ENCODE measurements at places on chromosomes 11 and 22.

DNA sequence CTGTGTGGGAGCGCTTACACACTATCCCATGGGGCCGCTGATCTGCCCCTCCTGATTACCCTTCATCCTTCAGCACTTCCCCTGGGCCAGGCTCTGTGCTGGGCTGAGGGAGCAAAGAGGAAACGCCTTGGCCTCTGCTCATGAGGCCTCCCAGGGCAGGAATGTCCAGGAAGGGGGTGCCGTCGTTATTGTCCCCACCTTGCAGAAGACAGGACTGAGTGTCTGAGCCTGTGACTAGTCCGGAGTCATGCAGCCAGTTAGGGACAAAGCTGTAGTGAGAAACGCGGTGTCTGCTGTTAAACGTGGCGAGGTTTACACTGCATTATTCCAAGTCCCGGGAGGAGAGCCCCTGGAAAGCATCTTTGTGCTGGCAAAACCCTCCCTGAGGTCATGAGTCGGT lies 160.0 kb downstream of the TRIM29 start:
- DNase-seq = no peak

GRCh38 chr11:6632116-6633073 lies 13.2 kb upstream of the TPP1 start:
- no peak for DNase-seq

DNA sequence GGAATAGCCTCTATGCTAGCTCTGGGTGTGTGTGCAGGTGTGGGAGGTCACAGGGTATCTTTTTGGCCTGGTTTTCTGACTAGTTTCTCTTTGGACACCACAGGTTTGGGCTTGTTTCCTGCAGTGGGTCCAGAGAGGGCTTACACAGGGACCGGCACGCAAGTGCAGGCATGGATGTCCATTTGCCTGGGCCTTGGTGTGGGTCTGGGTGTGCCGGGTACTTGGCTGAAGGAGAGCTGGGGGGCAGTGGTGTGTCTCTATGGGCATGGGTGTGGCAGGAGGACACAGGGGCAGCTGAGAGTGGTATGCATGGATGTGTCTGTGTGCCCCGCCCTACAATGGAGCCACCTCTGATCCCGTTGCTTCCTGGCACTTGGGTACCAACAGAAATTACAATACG lies 7.5 kb upstream of the KCNJ11 start:
- DNase-seq = no peak

GRCh38 chr22:46135611-46136485 lies 14.5 kb upstream of the PPARA start:
- DNase-seq = no peak

DNA sequence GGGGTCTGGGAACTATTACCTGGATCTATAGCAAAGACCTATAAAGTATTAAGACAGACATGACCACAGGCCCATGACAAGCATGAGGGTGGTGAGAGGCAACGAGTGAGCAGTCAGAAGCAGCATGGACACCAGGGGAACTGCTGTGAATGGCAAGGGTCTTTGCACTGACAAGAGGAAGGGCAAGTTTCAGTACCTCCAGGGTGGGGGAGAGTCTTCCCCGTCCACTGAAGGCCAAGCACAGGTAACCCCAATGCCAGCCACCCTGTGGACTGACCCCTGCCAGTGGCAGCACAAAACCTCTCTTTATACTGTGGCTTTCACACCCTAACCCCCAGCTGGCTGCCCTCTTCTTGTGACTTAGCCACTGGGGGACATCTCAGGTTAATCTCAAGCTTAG lies 55.5 kb downstream of the CHST1 start:
- no peak for DNase-seq

GRCh38 chr11:76415073-76415472 lies 29.7 kb upstream of the EMSY start:
- DNase-seq = no peak

GRCh38 chr11:126959700-126960099 lies 40.9 kb downstream of the KIRREL3 start:
- no peak for DNase-seq

DNA sequence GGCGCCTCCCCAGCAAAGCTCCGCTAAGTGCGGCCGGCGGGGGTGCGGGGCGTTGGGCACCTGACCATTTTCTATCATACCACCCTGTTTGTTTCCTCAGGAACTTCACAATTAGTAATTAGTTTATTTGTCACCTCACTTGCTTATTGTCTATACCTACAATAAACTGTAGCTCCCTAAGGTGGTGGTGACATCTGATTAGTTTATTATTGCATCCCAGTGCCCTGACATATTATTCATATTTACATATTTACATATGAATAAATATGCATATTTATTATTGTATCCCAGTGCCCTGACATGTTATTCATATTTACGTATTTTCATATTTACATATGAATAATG lies 24.7 kb upstream of the SORL1 start:
- no peak for DNase-seq

DNA sequence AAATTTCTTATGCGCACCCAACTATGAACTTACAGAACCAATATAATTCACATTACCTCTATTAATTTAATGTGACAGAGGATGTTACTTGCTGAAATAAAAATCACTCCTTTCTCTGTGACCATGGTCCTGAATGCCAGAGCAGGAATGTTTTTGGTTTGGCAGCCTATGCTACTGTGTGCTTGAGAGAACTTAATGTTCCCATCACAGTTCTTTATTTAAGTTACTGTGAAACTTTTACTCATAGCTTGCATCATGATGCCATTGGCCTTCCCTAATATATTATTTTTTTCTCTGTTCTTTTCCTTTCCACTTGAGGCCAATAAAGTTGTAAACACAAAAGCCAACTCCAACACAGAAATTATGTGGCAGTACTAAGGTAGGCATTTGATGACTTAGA lies 142.2 kb downstream of the FAM76B start:
- DNase-seq = no peak

- DNase-seq = no peak
Observed at GRCh38 chr11:45386972-45387371, 100.8 kb upstream of the SYT13 start.

DNA sequence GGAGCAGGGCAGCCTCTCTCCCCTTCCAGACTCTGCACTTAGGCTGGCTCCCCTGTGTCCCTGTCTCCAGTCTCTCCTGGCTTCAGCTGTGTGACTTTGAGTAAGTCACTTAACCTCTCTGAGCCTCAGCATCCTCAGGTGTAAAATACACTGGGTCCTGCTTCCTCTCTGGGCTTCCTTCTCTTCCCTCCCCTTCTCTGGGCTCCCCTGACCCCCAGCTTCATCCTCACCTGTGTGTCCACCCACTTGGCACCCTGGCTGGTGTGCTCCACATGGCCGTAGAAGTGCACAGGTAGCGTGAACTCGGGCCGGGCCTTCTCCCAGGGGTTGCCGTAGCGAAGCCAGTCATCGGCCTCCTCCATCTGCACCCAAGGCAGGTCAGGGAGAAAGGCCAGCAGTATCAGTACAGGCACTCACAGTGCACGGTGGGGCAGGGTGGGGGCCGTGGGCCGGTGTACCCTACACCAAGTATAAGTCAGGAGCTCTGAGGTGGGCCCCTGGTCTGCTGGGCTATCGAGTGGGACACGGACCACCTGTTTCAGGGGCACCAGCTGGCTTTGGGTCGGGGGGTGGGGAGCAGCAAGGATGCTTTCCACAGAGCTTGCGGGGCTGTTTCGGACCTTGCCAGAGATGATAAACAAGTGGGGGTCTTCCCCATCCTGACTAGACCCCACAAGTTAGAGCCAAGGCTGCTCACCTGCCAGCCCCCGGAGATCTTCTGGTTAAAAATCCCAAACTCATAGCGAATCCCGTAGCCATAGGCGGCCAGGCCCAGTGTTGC lies 2.0 kb downstream of the PYGM start:
- no peak for DNase-seq

GRCh38 chr22:41713004-41713403 lies 13.7 kb downstream of the MEI1 start:
- no peak for DNase-seq

GRCh38 chr11:18463439-18463838 lies 7.8 kb downstream of the LDHAL6A start:
- DNase-seq = no peak

GRCh38 chr11:126797457-126798169 lies 203.0 kb downstream of the KIRREL3 start:
- no peak for DNase-seq

- DNase-seq = no peak
Observed at GRCh38 chr11:126029805-126030204, 32.9 kb downstream of the CDON start.

DNA sequence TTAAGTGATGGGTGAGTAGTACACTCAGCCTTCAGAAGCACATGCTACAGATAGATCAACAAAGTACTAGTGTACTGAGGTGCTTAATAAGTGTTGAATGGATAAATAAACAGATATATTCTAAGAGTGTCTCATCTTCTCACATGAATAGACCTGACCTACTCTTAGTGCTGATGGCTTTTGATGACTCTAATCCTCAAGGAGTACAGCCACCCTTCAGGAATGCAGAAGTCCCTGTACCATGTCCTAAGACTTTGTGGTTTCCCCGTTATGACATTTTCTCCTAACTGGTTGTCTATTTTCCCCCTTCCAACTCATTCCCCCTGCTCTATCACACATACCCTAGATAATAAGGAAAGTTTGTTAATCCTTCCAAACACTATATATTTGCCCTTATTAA lies 61.6 kb downstream of the C11orf65 start:
- DNase-seq = no peak

GRCh38 chr11:115652094-115652493 lies 147.9 kb upstream of the CADM1 start:
- DNase-seq = no peak

- no peak for DNase-seq
Observed at GRCh38 chr11:64752175-64752970, 7.4 kb downstream of the PYGM start.

DNA sequence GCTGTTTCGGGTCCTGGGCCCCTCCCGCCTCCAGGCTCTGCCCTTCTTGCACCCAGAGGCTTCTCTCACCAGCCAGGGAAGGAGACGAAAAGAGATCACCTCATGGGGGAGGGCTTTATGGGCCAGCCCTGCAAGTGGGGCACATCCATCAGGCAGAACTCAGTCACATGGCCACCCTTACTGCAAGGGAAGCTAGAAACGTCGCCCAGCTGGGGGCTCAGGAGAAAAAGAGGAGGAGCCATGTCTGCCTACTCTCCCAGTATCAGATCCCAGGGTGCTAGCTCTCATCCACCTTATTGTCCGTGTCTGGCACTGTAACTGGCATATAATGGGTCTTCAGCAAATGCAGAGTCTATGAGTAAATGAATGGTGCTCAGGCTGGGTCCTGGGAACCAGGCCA lies 24.2 kb downstream of the MFNG start:
- no peak for DNase-seq

DNA sequence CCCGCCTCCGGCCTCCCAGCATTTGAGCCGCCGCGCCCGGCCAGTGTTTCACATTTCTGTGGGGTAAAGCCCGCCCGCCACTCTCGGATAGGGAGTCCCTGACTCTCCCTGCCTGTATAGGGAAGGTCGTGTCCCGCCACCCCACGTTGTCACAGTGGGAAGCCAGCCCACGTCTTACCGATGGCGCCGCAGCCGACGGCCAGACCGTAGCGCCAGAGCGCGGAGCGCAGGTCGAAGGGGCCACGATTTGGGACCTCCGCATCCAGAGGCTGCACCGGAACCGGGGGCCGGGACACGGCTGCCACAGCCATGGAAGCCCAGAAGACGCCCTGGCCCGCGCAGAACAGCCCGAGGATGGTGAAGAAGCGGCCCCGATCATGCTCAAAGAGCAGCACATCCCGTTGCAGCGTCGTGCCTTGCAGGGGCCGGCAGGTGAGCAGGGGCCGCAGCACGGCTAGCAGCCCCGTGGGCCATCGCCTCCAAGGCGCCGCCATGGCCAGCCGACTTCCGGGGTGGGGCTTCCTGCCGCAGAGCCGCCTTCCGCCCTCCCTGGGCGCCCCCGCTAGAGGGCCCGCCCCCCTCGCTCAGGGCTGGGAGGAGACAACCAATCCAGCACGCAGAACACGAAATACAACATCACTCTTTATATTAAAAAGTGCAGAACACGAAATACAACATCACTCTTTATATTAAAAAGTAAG lies at the start of gene TMEM223:
TMEM223 (minus strand) TSS at position 506 of the 701 bp plus-strand sequence; CDS start at position 494, 12 bp downstream.
- DNase-seq = peak; percentile 90

DNA sequence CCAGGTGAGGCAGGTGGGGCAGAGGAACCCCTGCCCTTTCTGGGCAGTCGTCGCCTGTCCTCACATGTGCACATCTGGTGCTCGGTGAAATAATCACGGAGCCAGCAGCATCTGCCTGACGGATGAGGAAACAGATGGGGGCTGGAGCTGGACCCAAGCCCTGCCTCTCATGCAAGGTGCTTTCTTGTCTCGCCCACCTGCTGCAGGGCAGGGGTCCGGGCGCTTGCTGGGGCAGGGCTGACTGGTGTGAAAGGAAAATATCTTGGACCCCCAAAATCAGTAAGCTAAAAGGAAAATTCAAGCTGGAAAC lies 3.3 kb downstream of the ALDH3B2 start:
- no peak for DNase-seq

DNA sequence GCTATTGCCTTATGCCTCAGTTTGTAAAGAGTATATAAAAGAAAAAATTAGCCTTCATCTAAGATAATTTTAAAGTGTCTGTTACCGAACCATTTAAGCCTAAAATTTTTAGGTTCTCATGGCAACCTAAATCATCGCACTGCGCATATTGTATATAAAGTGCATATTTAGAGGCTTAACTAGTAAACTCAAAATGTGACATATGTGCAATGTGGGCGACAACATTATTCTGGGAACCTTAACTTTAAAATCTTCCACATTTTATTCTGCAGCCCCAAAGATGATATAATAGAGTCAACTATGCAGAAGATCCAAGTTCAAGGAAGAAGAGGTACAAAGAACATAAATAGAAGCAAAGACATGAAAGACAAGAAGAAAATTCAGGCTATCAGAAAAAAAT lies 23.0 kb downstream of the CELF1 start:
- no peak for DNase-seq

GRCh38 chr11:73463359-73463758 lies 87.2 kb downstream of the RELT start:
- DNase-seq = no peak

DNA sequence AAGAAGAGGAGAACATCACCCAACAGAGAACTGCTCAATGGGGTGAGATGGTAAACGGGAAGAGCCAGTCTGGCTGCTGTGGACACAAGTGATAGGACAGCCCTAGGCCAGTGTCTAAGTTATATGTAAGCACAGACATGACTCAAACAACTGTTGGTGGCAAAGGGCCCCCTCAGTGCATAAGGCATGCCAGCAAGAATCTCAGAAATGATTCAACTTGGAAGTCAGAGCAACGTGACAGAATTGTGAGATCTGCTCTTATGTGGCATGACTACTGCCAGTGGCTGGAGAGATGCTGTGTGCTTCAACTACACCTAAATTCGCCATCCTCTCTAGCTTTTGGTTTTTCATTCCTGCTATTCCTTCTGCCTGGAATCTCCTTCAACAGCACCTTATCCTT lies 7.4 kb downstream of the SLN start:
- no peak for DNase-seq

- DNase-seq = no peak
Observed at GRCh38 chr11:27468209-27468994, 4.2 kb downstream of the LGR4 start.

GRCh38 chr11:66314561-66315497 lies 2.0 kb downstream of the CD248 start:
- no peak for DNase-seq

GRCh38 chr11:87284306-87284705 lies 246.6 kb downstream of the TMEM135 start:
- DNase-seq = no peak

All from stimulated activated CD4-positive, alpha-beta T cell treated with anti-CD3 and anti-CD28 coated beads, TNF-alpha, amount 100 ng/mL, for 24 hours (primary cell).